A549 (cell line): ENCODE measurements at places on chromosomes 6 and 20. TPM values are rescaled to one million over a fixed set of nuclear protein-coding genes. Genes with fewer than 3 reads are reported as not detected.

DNA sequence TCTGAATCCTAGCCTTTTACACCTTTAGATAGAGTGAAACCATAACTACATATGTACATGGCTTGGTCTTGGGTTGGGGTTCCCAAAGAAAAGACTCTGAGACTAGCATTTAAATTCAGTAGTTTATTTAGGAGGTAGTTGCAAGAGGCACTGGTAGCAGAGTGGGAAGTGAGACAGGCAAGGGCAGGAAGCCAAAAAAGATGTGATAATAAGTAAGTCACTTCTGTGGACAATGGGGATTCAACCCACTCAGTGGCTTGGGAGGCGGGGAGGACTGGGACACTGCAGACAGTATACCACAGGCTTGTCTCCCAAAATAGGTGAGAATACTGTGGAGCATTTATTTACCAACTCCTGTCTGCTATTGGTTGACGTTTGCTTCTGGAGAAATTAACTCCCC is 131.9 kb downstream of the SLC24A3 start:
- DNase-seq = no peak

- no peak for DNase-seq
Observed at GRCh38 chr6:150088481-150089154, 19.7 kb upstream of the ULBP3 start.

DNA sequence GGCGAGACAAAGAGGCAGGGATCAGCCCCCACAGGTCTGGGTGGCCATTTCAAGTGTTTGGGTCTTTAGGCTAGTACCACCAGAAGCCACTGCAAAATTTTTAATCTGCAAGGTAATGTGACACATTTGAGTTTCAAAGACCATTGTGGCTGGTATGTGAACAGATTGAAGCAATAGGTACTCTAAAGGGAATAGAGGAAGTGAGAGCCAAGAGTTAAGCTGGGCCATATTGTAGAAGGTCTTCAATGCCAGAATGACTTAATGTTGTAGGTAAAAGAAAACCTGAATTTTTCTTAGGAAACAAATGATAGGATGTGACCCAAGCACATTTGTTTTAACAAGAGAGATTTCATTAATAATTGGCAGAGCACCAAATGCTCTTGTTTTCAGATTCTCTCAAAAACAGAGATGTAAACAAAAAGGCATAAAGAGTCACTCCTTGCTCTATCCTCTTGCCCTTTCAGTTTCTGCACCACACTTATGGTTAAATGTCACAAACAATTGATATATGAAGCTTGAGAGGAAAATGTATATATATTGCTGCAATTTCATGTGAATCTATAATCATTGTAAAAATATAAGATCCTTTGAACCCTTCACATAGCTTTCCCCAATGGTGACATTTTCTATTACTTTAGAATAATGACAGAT is 307.1 kb upstream of the PLN start:
- DNase-seq = no peak

DNA sequence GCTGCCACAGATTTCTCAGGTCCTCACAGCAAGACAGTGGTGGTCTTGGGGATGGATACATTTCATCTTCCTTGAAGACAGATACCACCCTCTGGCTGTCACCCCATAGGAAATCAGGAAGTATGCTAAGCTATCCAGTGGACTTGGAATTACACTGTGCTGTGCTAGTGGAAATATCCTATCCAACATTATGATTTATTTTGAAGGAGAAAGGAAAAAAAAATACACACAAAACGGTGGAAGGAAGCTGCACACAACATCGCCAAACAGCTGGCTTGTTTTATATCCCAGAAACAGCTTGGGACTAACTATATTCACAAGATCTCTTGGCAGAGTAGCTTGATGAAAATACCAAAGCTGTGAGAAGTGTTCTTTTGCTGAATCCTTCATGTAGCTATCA is 257.6 kb downstream of the LAMA2 start:
- no peak for DNase-seq

DNA sequence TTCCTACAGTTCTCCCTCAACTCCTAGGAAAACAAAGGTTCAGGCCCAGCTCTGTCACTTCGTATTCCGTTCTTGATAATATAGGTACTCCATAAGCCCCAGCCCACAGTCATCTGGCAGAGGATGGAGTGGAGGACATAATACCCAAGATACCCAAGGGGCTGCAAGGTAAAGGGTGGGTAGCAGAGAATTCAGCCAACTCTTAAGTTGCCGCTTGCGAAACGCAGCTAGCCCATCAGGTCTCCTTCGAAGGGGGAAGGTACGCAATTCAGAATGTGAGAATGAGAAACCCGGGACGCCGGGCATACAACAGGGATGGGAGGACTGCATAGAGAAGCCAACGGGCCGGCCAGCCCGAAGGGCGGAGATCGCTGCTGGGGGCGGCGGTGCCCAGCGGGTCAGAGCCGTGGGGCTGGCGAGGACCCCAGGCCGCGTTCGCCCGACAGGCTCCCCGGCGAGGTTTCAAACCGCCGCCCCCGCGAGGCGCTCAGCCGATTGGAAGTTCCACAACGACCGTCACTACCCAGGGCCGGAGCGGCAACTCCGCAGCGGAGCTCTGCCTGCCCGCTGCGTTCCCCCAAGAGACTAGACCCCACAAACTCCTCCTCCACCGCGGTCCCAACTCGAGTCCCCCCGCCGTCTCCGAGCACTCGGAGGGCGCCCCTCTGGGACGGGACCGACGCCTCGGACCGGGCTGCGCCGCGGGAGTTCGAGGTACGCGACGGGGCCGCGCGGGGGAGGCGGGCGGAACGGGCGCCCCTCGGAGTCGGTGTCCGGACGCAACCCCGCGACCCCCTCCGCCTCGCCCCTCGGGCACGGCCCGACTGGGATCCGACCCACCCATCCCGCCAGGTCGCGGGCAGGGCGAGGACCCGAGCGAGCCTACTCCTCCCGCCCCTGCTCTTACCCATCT is 911 bp downstream of the CDK19 start:
- DNase-seq = peak; percentile 36

DNA sequence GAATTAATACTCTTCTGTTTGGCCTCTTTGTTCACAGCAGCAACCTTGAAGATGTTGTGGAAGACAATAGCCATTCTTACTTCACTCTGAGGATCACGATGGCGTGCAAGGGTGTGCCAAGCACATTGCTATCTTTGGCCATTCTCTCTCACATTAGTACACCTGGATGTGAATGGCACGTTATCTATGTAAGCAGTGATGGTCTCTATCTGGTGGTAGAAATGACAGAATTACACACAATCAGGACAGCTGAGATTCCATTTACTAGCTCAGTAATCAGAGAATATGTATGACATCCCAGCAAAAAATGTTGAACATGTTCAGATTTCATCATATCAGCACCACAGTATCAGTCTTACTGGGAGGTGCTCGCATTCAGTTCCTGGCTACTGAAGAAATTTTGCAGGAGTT is 116.2 kb downstream of the LCA5 start:
- DNase-seq = no peak

GRCh38 chr6:132936646-132937045 is 122.3 kb downstream of the RPS12 start:
- no peak for DNase-seq

DNA sequence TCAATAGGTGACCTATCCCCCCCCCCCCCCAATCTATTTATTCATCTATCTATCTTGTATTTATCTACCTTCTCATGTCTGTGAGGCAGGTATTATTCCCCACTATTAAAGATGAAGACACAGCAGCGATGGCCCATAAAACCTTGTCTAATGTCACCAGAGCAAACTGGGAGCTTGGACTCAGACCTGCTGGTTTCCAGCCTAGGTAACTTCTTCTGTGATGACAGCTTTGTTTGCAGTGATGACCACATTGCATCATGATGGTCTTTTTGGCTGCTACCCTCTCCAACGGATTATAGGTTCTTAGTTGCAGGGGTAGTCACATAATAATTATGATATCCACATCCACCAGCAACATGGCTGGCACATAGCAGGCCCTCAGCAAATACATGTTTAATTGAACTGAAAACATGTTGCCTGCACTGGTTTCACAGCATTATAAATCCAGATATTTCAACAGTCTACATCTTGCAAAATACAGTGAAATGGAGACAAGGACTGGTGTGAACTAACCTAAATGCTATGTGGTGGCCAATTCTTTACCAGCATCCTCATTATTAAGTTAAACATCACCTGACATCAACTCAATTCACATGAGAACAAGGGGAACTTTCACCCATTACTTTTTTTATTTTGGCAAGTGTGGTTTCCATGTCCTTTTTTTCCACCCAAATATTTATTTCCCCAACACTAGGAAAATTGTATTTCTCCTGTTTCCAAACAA is 712.5 kb upstream of the NRSN1 start:
- DNase-seq = no peak

GRCh38 chr6:89984926-89985750 is 90.9 kb downstream of the GJA10 start:
- no peak for DNase-seq

GRCh38 chr6:15907914-15908518 is 220.9 kb upstream of the MYLIP start:
- DNase-seq = no peak

GRCh38 chr6:140321891-140322290 is 947.4 kb upstream of the CITED2 start:
- DNase-seq = no peak

- DNase-seq = no peak
Observed at GRCh38 chr6:9252799-9253198, 817.5 kb upstream of the SLC35B3 start.

DNA sequence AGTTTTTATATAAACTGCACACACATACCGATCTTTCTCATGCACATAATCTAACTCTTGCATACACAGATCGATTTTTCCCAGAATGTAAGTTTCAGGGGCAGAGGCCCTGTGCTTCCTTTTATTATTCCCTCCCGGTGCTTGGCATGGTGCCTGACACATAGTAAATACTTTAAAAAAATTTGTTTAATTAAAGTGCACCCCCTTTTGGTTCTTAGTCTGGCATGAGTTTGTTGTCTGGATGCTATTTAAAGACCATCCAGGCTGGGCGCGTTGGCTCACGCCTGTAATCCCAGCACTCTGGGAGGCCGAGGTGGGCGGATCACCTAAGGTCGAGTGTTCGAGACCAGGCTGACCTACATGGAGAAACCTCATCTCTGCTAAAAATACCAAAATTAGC is 5.4 kb upstream of the DEK start:
- no peak for DNase-seq

- DNase-seq = no peak
Observed at GRCh38 chr6:99017150-99017549, 69.4 kb upstream of the FBXL4 start.

DNA sequence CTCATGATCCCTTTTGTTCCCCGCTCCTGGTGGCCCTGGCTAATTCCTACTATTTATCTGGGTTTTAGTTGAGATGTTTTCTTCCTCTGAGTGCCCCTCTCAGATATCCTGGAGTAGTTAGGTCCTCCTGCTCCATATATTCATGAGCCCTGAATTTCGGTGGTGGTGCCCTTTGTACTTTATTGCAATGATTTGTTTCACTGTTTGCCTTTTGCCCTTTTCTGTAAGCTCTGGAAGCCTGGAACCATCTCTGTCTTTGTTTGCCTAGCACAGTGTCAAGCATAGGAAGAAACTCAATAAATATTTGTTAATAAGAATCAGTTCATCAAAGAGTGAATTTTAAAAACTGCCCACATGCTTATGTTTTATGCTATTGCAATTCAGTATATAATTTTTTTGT is 144.9 kb downstream of the DNAH8 start:
- no peak for DNase-seq

- DNase-seq = no peak
Observed at GRCh38 chr6:168192901-168193815, 114.1 kb upstream of the FRMD1 start.

DNA sequence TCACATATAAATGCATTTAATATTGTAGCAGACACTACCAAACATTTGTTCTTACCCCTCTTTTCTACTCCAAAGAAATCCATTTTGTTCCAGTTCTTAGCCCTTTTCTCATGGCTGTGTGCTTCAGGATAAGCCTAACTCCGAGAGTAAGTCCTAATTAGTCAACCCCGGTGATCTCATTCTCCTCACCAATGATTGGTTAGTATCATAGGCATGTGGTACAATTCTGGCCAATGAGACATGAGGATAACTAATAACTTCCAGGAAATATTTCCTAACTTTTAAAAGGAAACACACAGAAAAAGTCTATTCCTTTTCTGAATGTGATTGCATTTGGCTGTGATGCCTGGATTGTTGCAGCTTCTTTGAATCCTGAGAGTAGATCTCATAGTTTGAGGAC is 116.0 kb downstream of the GPR63 start:
- no peak for DNase-seq

DNA sequence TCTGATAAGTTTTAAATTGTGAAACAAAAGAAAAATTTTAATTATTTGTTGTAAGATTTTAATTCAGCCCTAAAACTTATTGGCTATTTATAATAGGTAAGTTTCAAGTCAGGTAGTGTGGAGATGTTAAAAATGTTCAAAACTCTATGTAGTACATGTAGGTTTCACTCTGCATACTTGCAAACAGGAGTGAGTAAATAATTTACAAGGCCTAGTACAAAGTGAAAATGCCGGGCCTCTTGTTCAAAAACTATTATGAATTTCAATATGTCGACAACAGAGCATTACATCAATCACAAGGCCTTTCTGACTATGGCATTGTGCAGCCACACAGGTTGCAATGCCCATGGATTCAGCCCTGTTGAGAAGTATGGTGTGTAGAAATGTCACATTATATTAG is 80.9 kb upstream of the GRIK2 start:
- no peak for DNase-seq

DNA sequence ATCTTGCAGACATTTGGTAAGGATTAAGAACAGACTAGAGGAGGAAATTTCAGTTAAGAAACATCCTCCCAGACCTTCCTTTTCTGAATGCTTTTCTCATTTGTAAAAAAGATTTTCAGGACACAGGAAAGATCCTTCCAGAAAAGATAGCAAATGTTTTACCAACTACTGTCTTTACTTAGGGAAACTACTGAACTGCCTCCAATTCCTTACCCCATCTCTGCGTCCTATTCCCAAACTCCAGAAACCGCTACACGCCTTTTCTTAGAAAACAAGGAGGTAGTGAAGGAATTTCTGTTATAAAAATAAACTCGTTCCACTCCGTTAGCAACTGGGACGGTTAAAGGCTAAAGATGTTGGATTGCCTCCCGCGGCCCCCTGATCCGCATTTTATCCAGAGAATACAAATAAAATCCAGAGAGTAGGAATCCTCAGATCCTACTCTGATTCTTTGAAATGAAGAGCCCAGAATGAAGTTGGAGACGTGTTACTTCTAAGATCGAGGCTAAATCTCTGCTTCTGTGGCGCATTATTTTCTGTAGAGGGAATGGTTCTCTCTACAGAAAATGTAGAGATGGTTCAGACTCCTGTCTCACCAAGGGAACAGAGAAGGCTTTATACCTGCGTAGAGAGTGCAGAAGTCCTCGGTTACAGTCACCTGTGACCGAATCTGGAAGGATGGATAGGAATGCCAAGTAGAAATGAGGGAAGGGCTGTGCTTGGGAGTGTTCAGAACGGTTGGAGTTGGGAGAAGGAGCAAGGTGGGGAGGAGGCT is 133.0 kb downstream of the GPX5 start:
- no peak for DNase-seq

GRCh38 chr20:56588996-56589395 is 40.1 kb upstream of the TFAP2C start:
- no peak for DNase-seq

The TRIM15 gene
- 0.04 to 0.09 TPM (median 0.08 TPM) in 3 replicates for polyA plus RNA-seq

The TCF15 gene
- not detected in 3 replicates for polyA plus RNA-seq

The NRN1 gene
- 0.35 to 0.50 TPM (median 0.38 TPM) in 3 replicates for polyA plus RNA-seq
